ENCODE measurements at places on chromosomes 5 and 9. TPM values are rescaled to one million over a fixed set of nuclear protein-coding genes. Genes with fewer than 3 reads are reported as not detected.

DNA sequence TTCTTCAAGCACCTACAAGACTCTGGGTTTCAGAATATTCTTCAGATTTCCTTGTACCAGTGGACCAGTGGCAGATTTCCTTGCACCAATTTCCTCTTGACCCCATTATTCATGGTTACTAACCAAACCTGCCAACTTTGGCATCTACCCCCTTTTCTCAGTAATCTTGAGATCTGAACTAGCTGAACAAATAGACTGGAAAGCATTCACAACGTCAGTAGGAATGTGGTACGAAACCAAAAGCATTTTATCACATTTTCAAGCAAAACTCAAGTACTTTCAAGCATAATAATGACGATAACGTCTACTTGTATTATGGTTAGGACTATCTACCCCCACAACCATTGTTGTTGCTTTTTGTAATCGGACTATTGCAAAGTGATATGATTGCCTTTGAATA is 1217.3 kb downstream of the PTPRD start:
- DNase-seq: no peak

GRCh38 chr5:73630765-73631164 is 4.8 kb downstream of the ARHGEF28 start:
- no peak for DNase-seq

DNA sequence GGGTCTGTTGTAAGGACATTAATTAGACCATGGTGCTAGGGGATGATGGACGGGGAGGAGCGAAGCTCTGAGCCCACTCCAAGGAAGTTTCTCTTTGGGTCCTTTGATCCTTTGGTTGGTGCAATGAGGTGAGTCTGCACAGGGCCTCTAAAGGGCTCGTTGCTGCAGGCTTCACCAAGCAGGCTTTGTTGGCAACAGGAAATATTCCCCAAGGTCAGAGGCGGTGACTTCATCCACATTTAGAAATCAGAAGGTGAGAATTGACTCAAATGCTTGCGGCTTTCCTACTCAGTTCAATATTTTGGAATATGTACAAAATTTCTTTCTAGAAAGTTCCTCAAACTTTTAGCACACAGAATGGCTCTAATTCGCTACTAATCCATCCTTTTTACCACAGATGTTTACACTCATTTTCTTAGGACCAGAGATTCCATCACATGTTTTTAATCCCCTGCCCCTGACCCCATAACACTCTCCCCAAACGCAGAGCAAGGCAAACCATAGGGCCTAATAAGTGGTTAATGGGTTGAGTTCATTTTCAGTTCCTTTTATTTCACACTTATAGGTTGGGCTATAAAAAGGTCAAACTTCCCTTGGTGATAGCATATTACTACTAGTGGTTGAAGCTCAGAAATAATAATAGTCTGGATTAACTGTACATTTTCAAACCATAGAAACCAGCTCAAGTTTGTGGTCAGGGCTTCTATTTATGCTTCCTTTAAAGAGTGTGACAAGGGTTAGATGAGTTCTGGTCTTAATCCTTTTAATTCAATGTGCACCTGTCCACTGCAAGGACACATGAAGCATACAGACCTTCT is 37.3 kb upstream of the TMEM252 start:
- no peak for DNase-seq

Gene MYO10
- total RNA-seq: 11.4 TPM

Gene BARX1
- total RNA-seq: not detected

GRCh38 chr9:6354072-6354686 is 26.0 kb downstream of the TPD52L3 start:
- no peak for DNase-seq

Gene ZCCHC9
- 4.9 TPM for total RNA-seq

Gene PLPP6
- total RNA-seq: 5.0 TPM

Gene PRDM12
- not detected for total RNA-seq

- DNase-seq: no peak
Measured at GRCh38 chr5:14773588-14773987, 98.0 kb downstream of the ANKH start.

DNA sequence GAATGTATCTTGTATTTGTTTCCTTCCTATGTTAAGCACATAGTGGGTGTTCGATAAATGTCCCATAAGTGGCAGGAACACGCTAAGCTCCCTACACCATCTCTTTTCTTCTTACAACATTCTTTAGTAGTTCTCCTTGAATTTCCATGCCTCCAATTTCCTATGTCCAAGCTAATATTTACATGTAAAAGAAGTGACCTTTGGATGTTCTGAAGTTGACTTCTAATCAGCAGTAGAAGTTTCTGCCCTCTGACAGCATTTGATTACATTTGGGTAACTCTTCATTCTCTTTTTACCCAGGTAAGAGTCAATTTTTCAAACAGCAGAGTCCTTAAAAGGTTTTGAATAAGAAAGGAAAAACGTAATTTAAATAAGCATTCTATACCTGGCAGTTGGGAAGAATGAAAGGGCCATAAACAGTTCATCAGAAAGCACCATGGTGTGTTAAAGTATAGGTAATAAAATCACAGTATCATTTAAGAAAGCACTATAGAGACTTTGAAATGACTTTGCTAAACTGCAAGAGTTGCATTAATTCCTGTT is 78.9 kb downstream of the TRPM3 start:
- no peak for DNase-seq

Gene BHMT
- total RNA-seq: 2.0 TPM

GRCh38 chr5:173910215-173910614 is 22.1 kb downstream of the CPEB4 start:
- DNase-seq: no peak

- DNase-seq: no peak
Measured at GRCh38 chr9:100698945-100699344, 121.1 kb downstream of the CAVIN4 start.

DNA sequence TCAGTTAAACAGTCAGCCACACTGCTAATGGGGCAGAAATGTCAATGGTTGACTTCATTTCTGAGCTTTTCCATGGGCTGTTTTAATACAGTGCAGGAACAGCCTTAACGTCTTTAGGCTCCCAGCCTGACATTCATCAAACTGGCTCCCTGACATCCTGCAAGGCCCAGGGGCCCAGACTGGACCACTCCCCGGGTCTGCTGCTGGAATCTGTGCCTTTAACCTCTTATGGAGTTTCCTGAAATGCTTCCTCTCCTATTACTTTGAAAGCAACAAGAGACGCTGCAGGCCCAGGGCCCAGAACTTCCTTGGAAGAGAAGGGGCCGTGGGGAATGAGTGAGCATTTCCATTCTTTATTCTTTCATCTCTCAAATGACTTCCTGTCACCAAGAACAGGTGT is 216.8 kb upstream of the PANK3 start:
- DNase-seq: no peak

DNA sequence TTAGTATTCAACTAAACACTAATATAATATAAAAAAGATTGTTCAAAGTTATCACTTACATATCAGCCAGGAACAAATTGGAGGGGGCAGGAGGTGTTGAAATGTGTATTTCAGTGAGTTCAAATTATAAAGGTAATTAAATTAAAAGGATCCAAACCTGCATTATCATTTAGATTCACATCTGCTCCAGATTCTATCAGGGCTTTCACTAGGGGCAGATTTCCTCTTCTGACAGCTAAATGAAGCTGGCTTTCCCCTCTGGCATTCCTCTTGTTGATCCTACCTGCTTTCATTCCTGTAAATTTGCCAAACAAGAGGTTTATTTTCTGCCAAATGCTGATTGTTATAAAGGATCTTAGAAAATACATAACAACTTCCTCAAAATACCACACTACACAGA is 86.3 kb upstream of the GCNT4 start:
- DNase-seq: no peak

Gene CENPK
- total RNA-seq: 0.42 TPM

DNA sequence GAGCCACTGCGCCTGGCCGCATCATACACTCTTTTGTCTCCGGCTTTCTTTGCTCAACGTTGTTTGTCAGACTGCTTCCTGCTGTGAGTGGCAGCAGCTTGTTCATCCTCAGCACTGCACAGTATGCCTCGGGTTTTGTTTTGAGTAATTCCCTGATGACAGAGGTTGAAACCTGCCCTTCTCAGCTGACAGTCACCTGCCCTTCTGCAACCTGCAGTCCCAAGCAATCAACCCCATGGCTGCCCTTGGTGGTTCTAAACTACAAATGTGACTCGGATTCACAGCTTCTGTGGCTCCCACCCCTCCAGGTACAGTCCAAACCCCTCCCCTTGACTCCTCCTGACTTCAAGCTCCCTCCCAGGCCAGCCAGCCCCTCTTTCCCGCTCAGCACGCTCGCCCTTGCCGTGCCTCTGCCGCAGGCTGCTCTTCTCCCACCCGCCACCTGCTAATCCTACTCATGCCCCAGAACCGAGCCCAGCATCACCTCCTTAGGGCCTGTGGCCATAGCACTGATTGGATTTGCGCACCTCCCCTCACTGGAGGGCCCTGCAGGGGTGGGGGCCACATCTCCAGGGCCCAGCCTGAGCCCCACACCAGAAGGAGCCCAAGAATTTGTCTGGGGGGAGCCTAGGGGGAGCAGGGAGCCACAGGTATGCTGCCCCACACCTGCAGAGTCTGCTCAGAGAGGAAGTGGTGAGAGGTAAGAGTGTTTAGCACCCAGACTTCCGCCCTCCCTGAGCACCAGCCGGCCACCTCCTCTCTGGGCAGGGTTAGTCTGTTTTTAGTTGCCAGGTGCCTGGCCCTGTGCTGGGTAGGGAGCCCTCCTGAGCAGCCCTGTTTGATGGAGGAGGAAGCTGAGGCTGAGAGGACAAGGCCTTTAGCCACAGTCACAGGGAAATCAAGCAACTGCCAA is 10.1 kb downstream of the EEIG1 start:
- DNase-seq: no peak

DNA sequence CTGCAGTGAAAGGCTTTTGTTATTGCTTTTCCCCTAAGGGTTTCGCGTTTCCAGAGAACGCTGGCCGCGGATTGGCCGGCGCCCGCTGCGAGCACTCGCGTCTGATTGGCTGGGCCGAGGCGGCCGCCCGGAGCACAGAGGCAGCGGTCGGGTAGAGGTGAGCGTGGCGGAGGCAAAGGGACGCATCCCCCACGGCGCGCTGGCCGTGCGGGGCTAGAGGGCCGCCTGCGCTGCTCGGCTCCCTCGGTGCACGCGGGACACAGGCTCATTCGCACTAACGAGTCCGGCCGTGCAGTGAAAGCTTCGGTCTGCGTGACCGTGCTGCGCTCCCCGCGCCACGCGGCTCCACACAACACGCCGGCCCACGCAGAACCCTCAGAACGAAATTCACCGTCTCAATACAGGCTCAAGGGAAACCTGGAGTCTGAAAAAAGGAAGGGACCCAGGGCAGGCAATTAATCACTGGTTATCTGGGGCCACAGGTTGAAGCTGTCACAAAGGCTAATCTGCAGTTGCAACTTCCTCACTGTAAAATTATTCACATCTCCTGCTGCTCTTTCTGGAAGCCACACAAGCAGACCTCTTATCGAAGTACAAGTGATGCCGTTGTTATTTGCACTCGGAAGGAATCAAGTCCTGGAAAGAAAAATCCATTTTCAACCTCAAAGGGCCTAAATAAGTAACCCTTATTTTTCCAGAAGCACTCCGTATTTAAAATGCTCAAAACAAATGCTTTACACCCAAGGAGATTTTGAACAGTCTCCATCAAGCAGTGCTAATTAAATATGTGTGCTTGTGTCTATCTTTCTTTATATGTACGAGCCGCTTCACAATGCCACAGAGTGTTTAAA is 94.6 kb downstream of the ZNF608 start:
- no peak for DNase-seq

GRCh38 chr9:5644501-5644900 is 15.6 kb downstream of the RIC1 start:
- no peak for DNase-seq

DNA sequence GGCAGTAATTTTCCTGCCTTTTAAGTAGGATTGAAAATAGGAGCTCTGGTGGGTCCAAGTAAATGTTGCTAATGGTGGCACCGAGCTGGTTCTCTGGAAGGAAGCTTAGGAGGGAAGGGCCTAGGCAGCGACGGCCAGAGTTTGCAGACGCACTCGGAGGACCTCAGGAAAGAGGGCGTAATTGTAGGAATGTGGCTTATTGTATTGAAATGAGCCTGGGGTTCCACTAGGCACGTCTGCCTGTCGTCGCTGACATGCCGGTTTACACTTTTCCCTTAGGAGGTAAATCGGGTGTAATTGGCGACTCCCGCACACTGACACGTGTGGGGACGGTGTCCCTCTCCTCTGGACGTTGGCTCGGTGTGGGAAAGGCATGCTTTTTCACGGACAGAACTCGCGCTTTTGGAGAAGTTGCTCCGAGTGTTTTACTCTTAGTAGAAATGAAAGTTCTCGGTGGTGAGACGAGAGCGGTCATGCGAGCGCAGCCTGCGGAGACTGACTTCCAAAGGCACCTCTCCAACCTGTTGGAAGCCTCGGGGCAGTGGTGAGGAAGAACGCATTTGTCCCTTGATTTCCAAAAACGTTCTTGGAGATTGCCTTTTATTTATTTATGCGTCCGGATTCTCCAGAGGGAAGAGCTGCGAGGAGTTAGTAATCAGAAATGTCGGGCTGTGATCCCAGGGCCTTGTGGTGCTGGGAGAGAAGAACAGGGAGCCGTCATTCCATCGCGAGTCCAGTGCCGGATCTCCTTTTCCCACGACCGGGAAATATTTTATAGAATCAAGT is 1.3 kb downstream of the NR4A3 start:
- DNase-seq: no peak

GRCh38 chr5:108884736-108885135 is 137.0 kb downstream of the FER start:
- no peak for DNase-seq

- DNase-seq: no peak
Measured at GRCh38 chr9:98809311-98810101, 2.0 kb downstream of the GALNT12 start.

GRCh38 chr5:158521995-158522394 is 577.7 kb downstream of the EBF1 start:
- no peak for DNase-seq

DNA sequence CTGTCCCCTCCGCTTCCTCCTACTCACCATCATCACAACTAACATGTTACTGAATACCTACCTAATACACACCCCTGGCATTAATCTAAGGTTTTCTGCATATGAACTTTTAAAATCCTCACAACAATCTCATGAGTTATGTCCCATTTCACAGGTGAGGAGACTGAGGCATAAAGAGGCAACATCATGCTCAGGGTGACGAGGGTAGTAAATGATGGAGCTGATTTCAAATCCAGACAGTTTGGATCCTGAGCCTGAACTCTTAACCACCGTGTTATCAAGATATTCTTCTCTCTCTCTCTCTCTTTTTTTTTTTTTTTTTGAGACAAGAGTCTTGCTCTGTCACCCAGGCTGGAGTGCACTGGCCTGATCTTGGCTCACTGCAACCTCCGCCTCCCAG is 12.9 kb upstream of the EEIG1 start:
- no peak for DNase-seq

- DNase-seq: no peak
Measured at GRCh38 chr9:68458918-68459317, 81.8 kb downstream of the TMEM252 start.

DNA sequence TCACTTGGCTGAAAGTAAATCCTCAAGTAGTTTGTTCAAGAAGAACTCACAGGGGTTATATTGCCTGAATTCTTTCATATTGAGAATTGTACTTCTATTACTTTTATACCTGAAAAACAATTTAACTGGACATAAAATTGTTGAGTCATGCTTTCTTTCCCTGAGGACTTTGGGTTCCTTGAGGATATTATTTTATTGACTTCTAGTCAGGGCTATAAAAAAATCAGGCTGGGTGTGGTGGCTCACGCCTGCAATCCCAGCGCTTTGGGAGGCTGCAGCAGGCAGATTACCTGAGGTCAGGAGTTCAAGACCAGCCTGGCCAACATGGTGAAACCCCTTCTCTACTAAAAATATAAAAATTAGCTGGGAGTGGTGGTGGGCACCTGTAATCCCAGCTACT is 17.9 kb upstream of the CDC42SE2 start:
- DNase-seq: no peak
